NCI-H1105 (cell line): ENCODE measurements at places on chromosomes 5 and 9.

DNA sequence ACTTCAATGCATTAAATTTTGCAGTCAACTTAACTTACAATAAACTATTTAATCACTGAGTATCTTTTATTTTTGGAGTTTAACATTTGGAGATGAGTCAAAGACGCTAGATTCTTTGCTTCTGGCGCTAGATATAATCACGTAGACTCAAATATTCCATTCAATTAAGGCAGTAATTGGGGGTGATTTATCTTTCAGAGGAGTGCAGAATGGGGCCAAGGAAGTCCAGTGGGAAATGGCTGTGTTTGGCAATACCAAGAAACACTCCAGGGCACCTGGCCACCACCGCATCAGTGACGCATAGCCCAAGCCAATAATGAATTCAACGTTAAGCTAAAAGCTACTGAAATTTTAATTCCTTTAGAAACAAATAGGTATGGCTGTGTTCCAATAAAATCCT, 81.2 kb downstream of the PHAX start:
- no peak for DNase-seq

DNA sequence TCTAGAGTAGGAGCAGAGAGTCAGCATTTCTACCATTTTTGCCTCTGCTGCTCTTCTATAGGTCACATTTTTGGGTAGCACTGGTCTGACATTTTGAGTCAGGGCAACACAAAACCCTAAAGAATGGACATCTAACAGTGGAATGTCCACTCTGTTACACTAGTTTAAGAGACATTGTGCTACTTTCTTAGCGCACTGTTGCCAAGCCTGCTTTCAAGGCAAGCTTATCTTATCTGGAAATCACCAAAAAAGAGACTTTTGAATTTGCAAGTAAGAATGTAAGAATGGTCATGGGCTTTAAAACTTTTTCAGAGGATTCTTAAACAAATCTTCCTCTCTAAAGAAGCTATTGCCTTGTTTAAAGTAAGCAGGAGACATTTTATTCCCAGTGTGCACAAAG, 73.0 kb upstream of the STARD4 start:
- no peak for DNase-seq

- no peak for DNase-seq
Measured at GRCh38 chr9:70595211-70595610, 180.8 kb upstream of the KLF9 start.

DNA sequence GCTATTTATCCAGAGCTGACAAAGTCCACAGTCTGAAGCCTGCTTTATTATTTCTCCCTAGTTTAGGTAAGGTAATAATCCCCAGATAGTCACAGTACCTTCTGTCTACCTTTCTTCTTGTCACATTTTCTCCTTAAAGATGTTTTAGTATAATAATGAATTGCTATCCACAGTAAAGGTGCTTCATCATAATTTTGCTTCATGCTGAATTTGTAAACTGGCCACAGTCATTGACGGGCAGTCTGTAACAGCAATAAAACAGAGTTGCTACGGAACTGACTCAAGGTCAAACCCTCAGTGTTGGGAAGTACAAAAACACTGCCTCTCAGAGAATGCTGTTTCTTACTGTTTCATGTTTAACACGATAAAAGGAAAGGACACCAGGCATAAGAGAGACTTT, 195.7 kb downstream of the ZNF608 start:
- no peak for DNase-seq

DNA sequence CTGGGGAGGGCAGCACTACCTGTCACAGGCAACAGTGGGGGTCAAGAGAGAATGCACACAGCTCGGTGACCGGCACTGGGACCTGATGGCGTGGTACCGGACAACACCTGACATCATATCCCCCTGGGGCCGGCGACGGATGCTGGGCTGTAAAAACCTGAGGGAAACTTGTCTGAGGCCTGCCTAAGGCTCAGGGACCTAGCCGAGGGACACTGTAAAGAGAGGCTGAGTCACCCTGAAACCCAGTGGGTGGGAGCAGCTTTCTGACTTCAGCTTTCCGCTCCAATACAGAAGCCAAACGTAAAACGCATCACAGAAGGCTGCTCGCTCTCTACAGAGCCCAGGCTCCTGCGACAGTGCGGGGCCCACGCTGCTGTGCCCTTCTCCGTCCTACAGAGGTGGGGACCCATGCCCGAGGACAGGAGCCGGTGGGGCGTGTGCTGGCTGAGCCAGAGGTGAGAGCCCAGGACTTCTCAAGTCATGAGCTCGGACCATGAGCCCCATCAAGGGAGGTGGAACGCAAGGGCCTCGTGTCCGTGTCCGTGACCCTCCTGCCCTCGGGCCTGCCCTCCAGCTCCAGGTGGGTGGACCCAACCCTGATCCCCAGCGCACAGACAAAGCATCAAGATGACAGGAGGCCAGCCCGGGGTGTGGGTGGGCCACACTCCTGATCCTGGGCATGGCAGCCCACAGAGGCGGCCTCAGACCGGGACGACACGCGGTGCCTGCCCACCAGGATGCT, 5.3 kb downstream of the RALGDS start:
- no peak for DNase-seq

- DNase-seq = no peak
Measured at GRCh38 chr5:134143431-134143830, 28.9 kb downstream of the TCF7 start.

DNA sequence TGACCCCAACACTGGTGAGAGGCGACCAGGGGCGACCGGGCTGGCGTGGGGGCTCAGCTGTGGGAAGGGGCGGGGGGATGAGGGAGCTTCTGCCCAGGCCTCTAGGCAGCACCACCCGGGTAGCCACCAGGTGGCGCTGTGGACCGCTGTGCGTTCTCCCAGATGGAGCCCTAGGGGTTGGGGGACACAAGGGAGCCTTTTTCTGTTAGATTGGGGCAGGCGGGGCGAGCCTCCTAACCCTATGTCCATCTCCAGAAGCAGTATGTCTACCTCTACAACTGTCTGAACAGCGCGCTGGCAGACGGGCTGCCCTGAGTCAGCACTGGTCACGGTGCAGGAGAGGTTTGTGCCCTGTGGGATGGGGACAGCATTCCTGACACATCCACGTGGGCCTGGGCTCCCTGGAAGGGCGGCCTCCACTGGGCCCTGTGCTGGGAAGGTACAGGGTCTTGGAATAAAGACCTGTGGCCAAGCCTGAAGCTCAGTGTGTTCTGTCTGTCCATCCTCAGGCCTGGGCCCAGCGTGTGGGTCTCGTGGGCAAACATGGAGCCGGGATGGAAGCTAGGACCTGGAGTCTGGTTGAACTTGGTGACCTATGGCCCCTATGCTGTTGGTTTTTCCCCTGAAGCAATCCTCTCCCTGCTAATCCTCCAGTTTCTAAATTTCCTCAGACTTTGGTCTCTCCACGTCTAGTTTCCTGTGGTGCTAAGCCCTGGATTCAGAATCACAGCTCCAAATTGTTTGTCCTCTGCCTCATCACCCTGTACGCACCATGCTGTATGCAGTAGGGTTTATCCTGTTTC, 23.1 kb upstream of the SPTLC1 start:
- DNase-seq = peak; percentile 24

DNA sequence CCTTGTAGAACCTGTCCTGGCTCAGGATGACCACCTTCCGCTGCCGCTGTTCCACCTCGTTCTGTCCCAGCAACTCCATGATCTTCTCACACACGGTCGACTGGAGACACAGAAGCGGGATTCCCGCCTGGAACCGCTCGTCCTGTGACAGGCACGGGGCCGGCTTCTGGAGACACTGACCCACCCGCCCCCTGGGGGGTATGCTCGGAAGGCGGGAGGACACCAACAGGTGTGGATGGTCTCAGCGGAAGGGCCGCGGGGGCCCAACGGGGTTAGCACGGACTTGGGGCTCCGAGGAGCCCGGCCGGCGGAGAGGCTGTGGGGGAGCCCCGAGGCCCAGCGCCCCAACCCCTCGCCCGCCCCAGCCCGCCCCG, 530 bp downstream of the UCK1 start:
- no peak for DNase-seq

DNA sequence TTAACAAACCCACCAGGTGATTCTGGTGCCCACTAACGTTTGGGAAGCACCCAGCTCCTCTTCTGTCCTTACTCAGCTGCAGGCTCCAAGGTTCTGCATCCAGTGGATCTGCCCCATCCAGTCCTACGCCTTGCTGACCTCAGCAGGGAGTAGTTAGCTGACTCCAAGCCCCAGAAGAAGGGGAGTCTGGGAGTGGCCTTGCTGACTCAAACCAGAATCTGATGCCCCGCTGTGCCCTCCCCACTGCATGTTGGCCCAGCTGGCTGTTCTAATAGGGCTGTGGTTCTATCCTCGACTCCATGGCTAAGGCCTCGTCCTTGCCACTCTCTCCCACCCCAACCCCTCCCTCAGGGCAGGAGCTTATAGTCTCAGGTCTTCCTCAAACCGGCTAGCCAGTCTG, 136.3 kb downstream of the TTLL11 start:
- no peak for DNase-seq

GRCh38 chr9:93686127-93686879, 109.9 kb downstream of the PHF2 start:
- no peak for DNase-seq

DNA sequence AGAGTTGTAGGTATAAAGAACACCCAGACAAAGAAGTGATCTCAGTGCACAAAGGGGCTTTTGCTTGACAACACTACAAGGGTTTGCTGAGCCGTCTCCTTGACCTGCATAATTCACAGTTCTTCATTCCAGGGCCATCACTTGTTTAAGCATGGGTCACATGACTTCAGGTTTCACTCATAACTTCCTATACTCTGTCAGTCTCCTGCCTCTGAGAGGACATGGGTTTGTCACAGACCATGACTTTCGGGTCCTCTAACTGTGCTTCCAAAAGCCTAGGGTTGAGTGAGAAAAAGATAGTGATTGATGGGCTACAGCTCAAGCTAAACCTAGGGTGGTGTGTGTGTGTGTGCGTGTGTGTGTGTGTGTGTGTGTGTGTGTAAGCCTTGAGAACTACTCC, 166.4 kb downstream of the CDH6 start:
- no peak for DNase-seq

GRCh38 chr9:14209399-14210345, 104.3 kb downstream of the NFIB start:
- no peak for DNase-seq
